ENCODE measurements at places on chromosomes 6 and 20.

- DNase-seq, result no peak
Measured at GRCh38 chr6:22149096-22149495, 147.7 kb downstream of the PRL start.

- no peak for DNase-seq
Measured at GRCh38 chr20:33180169-33180568, 12.2 kb downstream of the BPIFA2 start.

DNA sequence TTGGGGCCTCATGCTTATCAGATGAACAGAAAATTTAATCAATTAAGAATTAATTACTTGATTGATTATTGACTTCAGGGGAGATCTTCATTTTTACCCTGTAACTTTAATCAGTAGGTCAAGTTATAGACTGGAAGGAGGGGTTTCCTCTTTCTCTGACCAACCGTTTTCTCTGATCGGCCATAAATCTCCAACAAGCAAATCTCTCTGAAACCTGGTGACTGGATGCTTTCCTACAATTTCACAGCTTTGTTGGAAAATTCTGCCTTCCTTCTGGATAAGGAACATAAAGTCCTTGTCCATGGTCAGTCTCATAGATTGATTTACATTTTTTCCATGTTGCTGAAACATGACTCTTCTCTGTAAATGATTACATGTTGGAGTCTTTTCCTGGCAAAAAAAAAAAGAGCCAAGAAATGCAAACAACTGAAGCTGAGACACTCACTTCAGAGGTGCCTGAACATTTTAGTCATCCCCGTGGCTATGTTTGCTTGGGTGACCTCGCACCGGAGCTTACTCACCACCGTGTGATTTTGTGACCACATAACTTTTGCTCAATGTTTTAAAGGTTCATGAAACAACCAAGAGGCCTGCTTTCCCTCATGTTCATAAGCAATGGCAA lies 31.0 kb downstream of the IRF4 start:
- no peak for DNase-seq

DNA sequence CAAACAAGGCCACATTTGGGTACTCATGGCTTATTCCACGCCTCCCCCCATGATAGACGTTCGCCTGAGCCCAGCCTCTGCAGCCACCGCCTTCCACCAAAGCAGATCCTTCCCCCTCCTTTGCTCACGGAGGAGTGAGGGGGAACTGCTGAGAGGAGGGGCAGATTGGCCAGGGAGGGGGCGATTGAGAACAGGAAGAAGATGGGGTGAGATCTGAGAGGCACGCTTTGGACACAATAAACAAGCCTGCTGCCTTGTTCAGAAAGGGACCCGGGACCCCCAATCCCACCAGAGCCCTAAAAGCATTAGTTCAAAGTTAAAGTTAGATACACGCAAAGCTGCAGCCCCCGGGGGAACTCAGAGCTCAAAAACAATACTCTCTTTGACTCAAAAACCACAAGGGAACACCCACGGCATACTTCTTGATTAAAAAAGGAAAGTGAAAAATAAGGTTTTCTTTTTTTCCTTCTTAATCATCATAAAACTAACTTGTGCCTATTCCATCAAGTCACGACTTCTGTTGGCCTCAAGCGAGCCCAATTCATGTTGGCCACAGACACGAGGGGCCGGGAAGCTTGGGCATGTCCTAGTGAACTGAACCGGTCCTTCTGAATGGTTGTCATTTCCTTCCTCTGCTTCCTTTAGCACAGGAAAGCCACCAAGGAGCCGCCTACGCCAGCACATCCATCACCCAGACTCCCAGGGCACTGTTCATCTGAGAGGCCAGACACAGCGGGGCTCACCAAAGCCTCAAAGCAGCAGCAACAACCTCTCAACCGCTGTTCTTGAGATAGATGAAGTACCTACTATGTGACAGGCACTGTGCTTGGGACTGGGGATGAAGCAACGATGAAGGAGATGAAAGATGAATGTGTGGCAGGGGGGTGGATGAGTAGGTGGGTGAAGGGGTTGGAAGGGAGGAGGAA lies 44.7 kb downstream of the NFATC2 start:
- no peak for DNase-seq

DNA sequence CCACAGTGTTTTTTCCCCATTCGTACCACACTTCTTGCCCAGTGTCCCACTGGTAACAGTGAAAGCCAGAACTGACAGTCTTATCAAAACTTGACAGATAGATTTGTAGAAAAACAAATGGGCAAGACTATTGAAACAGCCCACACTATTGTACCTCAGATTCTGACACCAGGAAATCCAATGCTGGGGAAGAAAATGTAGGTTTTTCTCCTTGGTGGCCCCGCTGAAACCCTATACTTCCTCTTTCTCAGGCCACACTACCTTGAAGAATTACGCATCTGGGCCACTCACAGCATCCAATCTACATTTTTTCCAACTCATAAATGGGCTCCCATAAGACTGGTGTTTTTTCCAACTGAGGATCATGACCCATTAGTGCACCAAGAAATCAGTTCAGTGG lies 90.9 kb upstream of the HDDC2 start:
- DNase-seq, result no peak

GRCh38 chr20:54255157-54255556 lies 47.3 kb downstream of the PFDN4 start:
- no peak for DNase-seq

DNA sequence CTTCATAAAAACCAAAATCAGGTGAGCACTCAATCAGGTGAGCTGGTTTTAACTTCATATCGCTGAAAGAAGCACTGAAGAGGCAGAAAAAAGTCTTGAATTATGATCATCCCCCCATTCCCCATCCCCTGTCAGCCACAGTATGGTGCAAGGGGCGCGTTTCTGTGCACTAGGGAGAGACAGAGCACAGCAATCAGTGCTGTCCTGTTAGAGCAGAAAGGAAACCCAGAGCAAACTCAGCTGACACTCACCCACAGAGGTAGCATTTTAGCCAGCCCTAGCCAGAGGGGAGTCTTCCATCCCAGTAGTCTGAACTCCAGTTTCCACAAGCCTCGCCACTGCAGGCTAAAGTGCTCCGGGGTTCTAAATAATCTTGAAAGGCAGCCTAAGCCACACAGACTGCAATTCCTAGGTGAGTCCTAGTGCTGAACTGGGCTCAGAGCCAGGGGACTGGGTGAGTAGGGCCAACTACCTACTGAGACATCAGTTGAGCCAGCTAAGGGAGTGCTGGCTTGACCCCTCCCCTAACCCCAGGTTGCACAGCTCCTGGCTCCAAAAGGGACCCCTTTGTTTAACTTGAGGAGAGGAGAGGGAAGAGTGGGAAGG lies 1352.6 kb upstream of the GJE1 start:
- DNase-seq, result no peak

DNA sequence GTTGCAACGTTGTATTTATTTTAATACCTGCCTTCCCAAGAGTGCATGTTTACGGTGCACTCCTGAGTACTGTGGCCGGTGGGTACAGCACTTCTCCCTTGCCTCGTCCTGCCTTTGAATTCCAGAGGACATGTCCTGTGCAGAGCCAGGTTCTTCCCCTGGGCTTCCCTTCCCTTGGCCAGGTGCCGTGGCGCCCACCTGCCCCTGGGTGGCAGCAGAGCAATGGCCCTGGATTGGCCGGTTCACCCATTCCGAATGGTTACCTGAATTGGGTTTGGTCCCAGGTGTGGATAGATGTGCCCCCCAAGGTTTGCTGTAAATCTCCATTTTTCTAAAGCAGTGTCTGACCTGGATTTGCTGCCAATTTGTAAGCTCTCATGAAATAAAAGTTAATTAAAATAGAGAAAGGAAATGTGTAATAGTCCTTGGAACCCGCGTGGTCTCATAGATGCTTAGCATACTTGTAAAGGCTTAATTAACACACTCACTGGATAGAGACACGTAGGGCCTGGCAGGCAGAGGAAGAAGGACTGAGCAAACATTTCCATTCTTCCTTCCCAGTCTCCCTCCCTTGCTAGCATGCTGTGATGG lies 40.6 kb downstream of the DTD1 start:
- no peak for DNase-seq

- no peak for DNase-seq
Measured at GRCh38 chr20:41587956-41588355, 30.2 kb downstream of the CHD6 start.

DNA sequence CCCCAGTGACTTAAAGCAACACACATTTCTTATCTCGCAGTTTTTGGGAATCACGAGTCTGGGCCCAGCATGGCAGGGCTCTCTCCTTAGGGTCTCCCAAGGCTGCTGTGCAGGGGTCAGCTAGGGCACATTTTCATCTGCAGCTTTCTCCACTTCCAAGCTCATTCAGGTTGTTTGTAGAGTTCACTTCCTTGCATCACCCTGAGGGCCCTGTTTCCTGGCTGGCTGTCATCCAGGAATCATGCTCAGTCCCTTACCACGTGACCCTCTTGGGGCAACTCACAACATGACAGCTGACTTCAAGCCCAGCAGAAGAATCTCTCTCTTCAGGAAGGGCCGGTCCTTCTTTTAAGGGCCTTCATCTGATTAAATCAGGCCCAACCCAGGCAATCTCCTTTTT lies 21.3 kb downstream of the SNAP25 start:
- no peak for DNase-seq
